ENCODE measurements at places on chromosomes 1 and 21.

- no peak for DNase-seq
Measured at GRCh38 chr21:39003982-39004633, 179.1 kb downstream of the PSMG1 start.

GRCh38 chr1:2441746-2442145, 29.4 kb upstream of the PEX10 start:
- no peak for DNase-seq

- DNase-seq, result no peak
Measured at GRCh38 chr1:209870151-209870831, 42.5 kb downstream of the UTP25 start.

DNA sequence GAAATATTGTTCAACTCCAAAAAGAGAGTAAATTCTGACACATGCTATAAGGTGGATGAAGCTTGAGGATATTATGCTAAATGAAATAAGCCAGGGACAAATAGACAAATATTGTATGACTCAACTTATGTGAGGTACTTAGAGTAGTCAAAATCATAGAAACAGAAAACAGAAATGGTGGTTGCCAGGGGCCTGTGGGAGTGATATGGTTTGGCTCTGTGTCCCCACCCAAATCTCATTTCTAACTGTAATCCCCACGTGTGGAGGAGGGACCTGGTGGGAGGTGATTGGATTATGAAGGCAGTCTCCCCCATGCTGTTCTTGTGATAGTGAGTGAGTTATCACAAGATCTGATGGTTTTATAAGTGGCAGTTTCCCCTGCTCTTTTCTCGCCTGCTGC, 24.7 kb upstream of the DISP1 start:
- no peak for DNase-seq

DNA sequence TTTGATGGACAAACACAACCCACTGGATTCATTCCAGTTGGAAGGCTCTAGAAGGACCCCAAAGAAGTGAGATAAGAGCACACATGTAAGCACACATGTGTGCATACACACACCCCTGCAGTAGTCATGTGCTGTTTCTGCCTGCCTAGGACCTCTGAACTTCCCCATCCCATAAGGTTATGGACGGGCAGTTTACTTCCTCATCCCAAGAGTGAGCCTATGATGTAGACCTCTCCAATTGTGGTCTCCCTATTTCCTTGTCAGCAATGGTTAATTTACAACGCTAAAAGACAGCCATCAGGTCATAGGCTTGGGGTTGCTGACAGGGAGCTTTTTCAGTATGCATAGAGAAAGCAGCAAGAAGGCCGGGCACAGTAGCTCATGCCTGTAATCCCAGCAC, 15.4 kb upstream of the ADAR start:
- DNase-seq, result no peak

Measured in activated CD4-positive, alpha-beta T cell treated with anti-CD3 and anti-CD28 coated beads for 1 hour (primary cell).